Activated naive CD4-positive, alpha-beta T cell treated with anti-CD3 and anti-CD28 coated beads for 36 hours (primary cell): ENCODE measurements at places on chromosomes 7 and 10.

- no peak for DNase-seq
Measured at GRCh38 chr10:127033216-127034033, 128.2 kb downstream of the DOCK1 start.

DNA sequence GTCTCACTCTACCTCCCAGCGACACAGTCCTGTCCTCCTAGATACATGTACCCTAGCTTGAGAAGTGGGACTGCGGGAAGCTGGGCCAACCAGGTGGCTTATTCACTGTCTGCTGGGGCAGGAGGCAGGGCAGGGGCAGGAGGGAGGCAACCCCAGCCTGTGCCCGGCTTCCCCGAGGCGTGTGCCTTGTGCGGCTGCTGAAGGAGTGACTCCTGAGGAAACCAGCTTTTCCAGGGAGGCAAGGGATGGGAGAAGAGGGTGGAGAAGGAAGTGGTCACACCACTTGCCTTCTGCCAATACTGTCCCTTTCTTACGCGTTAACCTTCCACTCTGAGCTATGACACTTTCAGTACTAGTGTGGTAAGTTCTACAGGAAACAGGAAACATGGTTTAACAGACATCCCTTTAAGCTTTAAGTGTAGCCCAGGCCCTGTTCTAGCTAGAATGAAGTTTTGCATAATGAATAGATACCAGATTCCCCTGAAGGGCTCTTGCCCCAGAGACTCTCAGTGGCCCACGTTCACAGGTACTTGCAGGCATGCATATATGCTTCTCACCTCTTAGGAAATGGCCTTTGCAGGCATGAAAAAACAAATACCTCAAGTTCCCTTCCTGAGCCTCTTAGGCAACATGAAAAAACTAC lies 40.6 kb downstream of the SYPL1 start:
- peak; percentile 78 for DNase-seq

GRCh38 chr10:31789555-31789954 lies 139.1 kb downstream of the ARHGAP12 start:
- no peak for DNase-seq

DNA sequence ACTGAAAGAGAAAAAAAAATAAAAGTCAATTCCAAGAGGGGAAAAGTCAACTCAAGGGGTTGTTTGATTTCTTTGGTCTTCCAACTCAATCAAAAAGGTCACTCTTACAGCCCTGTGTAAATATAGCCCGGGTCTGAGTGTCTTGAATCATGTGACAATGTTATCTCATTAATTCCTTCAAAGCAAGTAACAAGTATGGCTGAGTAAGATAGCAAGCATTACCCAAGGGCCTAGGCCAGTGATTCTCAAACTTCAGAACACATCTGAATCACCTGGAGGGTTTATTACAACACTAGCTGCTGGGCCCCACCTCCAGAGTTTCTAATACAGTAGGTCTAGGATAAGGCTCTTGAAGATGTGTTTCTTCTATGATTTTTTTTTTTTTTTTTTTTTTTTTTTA lies 125.0 kb downstream of the PRLHR start:
- DNase-seq: no peak

DNA sequence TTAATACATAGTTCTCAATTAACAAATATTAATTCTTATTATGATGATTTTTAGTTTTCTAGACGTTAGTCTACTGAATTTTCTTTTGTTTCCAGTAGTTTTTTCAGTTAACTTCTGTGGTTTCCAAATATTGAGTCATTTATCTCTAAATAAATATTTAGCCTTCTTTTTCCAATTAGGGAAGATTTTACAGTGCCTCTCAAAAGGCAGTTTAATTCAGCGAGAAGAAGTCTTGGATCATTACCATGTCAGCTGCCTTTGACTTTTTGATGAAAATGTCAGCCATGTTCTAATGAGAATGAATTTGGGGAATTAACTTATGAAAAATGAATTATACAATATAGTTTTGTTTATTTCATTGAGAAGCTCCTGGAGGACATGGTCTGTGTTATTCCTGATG lies 90.0 kb downstream of the CDK14 start:
- no peak for DNase-seq

- DNase-seq: no peak
Measured at GRCh38 chr10:70323138-70323696, 39.4 kb upstream of the NPFFR1 start.

- DNase-seq: no peak
Measured at GRCh38 chr7:130152493-130153210, 52.6 kb downstream of the TMEM209 start.

DNA sequence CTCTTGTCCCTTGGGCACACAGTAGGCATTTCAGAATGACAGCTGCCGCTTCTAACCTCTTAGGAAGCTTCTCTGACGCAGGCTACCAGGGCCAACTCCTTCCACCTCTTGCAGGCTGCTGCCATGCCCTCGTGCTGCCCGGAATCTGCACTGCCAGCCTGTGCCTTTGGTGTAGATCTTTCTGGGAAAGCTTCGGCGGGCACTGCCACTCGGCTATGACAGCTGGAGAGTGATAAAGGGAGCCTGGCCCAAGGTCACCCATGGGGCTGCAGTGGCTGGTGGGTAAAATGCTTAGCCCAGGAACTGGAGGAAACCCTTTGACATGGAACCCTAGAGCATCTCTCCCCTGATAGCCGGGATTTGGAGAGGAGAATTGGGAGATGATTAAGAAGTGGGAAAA lies 78.0 kb upstream of the C1QL3 start:
- DNase-seq: no peak

GRCh38 chr7:68122801-68123200 lies 1126.2 kb downstream of the TYW1 start:
- DNase-seq: no peak

GRCh38 chr7:100911484-100911883 lies 15.8 kb upstream of the ACHE start:
- DNase-seq: no peak

DNA sequence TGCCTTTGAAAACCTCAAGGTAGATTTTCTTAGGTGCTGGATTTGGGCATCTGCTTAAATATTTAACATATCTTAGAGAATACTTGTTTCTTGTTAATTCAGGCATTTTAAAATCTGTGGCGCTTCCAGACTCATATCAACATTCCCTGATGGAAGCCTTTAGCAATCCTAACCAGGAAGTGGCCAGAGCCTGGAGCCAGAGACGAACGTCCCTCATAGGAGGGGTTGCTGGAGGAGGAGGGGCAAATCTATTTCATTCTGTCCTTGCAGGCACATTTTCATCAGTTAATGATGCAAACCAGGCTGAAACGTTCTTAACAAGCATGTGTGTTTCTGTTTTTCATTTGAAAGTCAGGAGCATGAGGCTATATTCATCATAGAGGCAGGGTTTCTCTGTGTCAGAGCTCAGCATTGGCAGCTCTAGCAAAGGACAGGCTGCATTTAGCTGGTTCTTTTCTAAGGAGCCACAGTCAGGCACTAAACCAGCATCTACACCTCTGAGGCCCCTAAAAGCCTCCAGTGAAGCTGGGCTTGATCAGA lies 17.8 kb upstream of the IFIT2 start:
- no peak for DNase-seq

- DNase-seq: peak; percentile 55
Measured at GRCh38 chr10:26781797-26782196, 79.0 kb downstream of the ABI1 start.

GRCh38 chr7:157613575-157614322 lies 276.9 kb downstream of the DNAJB6 start:
- no peak for DNase-seq
